RPMI7951 (cell line): ENCODE measurements at places on chromosomes 7 and 10.
A peak's percentile ranks its signal among the peaks of the same experiment; 100 is the strongest.

- DNase-seq = peak; percentile 61
Measured at GRCh38 chr7:98771519-98771918, 98.3 kb downstream of the TMEM130 start.

DNA sequence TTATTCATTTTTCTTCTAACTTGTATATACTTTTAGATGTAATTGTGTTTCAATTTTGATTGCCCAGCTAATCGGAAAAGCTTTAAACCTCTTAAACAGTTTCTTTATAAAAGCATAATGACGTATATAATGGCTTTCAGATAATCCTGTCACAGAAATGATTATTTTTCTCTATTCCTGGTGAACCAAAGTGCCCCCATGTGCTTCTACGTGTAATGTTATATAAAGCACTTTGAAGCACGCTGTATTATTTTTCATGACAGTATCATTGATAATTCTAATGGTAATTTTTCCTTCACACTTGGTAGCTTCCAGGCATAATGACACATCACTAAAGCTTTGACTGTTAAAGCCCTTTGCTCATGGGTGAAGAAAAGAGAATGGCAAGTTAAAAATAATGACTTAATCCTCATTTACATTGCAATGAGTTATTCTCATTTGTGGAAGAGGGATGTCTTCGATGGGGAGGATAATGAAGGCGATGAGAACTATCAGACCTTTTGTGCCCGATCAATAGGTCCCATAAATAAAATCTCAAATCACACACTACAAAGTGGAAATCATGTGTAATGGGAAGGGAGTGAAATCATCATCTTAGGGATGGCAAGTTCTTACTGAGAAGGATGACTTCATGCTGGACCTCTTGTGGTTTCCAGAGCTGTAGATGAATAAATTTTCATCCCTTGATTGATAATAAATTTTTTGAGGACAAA lies 460.1 kb downstream of the DPP6 start:
- DNase-seq = no peak

GRCh38 chr7:76423666-76424412 lies 911 bp upstream of the ZP3 start:
- no peak for DNase-seq

DNA sequence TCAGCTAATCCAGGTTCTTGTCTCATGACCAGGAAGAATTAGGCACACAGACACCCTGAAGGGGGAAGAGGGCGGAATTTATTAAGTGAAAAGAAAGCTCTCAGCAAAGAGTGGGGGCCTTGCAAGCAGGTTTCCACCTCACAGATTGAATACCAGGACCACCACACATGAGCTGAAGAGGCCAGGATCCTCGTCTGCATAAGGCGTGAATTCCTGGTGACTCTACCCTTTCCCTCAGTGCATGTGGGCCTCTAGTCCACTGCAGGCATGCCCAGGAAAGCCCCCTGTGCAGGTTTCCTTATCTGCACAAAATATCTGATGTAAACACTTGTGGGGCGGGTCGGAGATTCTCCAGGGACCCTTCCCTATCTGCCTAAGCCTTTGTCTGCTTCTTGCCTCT lies 782.1 kb upstream of the LRRN3 start:
- DNase-seq = no peak

DNA sequence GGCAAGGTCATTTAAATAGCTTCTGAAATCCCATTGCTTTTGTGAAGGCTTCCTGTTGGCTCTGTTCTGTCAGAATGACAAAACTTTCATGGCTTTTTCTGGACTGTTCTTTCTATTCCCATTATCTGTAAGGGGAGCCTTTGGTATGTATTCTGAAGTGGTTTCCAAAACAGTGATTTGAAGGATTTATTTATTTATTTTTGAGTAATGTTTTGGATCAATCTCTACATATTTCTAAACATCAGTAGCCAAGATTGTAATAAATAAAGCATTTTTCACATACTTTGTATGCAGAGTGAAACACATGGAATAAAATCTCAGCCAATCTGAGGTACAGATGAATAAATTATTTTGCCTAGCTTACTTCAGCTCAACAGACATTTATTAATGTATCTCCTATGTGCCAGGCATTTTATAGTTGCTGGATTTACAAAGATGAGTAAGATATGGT lies 121.1 kb downstream of the BBS9 start:
- no peak for DNase-seq

- no peak for DNase-seq
Measured at GRCh38 chr7:155758348-155758747, 53.9 kb downstream of the SHH start.

DNA sequence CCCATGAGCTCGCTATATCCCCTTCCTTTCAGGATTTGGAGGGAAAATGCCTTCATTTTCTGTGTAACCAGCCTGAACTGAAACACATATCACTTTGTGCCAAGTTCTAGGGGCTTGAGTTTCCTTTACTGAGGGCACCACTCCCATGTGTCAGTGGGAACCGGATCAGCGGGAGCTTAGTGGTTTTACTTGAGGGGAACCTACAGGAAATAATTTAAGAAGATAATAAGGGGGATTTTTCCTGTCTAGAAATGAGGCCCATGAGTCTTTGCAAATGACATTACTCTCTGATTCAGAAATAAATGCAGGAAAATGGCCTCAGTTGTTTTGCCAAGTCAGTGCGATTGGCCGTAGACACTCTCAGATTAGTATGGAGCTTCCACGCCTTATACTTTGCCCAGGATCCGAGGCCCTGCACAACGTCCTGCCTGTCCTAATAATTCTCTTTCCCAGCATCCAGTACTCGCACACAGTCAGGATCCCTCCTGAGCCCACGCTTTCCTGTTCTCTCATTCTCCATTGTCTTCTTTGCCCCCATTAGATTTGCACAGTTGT lies 86.4 kb upstream of the LYZL1 start:
- no peak for DNase-seq

DNA sequence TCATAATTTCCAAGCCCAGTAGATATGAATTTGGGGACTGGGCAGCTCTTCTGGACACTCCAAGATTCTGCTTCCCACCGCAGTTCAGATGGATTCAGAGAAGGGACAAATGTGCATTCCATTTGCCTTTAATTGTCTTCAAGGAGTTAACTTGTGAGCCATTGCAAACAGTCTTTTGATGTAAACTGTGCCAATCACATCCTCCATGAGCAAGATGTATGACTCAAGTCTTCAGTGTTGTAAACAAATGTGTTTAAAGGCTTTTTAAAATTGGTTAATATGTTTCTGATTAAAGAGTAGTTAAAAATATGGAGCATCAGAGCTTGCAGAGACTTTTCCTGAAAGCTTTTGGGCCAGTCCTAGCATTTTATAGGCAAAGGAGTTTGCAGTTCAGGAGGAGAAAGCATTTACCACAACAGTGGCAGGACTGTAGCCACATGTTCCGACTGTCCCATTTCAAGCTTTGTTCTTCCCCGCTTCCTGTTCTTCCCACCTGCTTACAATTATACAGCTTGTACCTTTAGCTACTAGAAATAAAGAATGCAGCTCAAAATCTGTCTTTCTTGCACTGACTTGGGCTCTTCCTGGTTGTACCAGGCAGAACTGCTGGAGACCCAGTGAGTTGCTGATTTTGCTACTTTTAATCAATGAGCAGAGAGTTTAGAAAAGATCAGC lies 6.2 kb downstream of the SLC18A2 start:
- no peak for DNase-seq

GRCh38 chr7:977326-978048 lies 2.1 kb upstream of the COX19 start:
- DNase-seq = peak; percentile 58
